ENCODE measurements at places on chromosomes 1 and 21.

GRCh38 chr1:169550294-169550693, 36.0 kb downstream of the F5 start:
- DNase-seq = peak; percentile 68

- no peak for DNase-seq
Observed at GRCh38 chr1:170518185-170518834, 13.7 kb upstream of the GORAB start.

- no peak for DNase-seq
Observed at GRCh38 chr21:45283035-45283610, 4.6 kb downstream of the POFUT2 start.

DNA sequence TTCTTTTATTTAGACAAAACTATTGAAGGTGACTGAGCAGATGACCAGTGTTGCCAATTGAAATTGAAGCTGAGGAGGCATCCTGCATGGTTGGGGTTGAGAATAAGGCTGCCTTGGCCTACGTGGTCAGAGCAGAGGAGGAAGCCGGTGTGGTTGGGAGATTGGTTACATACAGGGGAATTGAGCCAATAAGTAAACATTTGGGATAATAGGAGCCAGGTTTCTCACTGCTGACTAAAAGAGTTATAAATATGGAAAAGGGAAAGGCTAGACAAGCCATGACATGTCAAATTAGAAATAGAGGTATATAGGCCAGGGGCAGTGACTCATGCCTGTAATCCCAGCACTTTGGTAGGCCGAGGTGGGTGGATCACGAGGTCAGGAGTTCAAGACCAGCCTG, 15.8 kb downstream of the SNX7 start:
- DNase-seq = no peak

DNA sequence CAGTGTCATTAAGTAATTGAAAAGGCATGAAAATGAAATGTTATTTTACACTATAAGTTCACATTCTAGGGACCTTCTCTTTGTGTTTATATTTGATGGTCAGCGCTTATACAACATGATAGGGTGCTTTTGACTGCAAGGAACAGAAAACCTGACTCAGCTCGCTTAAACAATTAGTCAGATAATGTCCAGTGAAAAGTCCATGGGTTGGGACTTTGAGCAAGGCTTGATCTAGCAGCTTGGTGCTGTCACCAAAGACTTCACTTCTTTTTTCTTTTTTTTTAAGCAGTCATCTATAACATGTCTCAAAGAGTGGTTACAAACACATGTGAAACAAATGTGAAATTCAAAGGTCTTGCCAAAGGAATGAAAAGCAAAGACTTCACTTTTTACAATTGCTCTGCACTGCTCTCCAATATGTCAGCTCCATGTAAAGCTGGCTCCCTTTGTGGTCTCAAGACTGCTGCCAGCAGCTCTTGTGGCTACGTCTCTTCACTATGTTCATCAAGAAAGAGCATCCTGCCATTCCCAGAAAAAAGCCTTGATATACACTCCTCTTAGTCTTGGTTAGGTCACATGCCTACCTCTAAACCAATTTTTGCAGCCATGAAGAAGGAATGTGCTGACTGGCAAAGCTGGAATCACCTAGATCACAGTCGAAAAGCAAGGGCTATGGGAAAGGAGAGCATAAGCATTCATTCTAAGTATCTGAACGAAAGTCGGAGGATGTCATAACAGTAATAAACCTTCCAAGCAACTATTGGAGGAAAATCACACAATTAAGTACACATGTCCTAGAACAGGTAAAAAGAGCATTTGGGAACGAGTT, 15.2 kb downstream of the F3 start:
- no peak for DNase-seq

DNA sequence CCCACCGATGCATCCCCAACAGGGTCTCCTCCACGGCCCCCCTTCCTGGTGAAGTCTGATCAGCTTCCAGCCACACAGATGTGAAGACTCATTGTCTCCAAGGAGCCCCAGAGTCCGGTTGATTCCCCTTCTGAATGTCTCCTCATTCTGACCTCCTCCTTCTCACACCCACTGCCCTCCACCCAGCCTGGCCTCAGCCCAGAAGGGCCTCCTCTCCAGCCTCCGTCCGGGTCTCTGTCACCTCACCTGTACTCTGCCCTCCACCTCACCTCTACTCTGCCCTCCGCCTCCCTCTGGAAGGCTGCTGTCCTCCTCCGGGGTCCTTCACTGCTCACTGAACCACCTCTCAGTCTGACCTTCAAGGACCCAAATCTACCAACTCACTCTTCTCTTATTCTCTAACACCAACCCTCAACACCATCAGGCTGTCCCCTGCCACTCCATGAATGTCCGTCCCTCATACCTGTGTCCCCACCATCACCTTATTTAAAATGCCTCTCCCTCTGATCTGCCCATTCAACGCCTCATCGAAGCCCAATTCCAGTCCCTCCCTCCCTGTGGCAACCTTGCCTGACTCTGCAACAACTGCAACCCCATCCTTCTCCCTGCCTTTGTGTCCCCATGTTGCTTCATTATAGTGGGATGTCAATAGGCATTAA, 201.2 kb downstream of the TOMM20 start:
- no peak for DNase-seq

DNA sequence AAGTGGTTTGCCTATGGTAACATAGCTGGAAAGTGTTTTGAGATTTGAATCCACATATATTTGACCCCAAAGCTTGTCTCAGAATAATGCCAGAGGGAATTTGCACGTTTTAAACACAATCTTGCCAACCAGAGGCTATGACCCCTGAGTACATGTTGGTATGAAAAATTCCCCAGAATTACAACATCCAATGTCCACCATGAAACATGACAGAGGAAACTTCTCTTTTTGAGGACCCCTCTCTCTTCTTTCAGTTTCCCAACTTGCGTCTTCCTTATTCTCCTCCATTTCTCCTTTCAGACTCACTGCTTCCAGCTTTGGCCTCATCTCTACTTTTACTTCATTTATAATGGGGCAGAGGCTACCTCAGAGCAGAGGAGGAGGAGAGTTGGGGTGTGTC, 5.5 kb upstream of the KCNJ9 start:
- no peak for DNase-seq
